ENCODE measurements at places on chromosomes 11 and 22.

DNA sequence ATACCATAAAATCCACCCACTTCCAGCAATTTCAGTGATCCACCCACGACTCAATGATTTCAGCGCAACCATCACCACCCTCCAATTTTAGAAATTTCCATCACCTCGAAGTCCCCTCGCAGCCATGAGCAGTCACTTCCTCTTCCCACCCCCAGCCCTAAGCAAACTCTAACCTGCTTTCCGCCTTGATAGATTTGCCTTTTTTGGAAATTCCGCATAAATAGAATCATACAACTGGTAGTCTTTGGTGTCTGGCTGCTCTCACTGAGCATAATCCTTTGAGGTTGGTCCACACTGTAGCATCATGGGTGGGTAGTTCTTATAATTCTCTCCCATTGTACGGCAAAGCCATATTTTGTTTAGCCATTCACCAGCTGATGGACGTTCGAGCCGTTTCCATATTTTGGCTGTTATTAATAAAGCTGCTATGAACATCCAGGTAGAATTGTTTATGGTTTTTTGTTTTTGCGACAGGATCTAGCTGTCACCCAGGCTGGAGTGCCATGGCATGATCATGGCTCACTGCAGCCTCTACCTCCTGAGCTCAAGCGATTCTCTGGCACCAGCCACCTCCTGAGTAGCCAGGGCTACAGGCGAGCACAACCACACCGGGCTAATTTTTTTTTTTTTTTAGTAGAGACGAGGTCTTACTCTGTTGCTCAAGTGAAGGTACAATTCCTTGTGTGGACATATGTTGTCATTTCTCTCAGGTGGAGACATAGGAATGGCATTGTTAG, 16.0 kb downstream of the PIM3 start:
- no peak for DNase-seq

- no peak for DNase-seq
Measured at GRCh38 chr22:45077286-45077685, 67.5 kb upstream of the PHF21B start.

DNA sequence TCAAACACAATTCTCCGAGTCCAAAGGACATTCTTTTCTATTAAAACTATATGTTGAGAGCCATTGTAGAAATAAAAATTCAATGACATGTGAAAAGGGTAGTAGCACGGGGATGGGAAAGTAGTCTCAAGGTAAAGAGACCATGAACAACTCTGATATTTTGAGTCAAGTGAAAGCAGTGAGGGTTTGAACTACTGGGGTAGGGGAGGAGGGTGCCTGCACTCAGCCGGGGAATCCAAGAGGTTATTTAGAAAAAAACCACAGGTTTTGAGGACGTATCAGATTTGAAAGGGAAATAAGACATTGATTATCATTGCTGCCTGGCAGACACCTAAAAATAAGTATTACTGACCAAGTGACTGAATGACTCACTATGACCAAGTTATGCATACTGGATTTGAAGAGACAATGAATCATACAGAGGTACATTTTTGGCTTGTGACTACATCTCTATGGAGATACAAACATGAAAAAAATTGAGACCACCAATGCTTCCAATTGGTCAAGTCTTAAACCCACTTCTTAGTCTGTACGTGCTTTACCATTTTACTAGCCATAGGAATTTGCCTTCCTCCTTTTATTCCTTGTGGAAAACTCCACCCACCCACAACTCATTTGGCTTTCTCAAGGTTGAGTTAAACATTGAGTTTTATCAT, 2.2 kb upstream of the OR52H1 start:
- DNase-seq, result no peak

DNA sequence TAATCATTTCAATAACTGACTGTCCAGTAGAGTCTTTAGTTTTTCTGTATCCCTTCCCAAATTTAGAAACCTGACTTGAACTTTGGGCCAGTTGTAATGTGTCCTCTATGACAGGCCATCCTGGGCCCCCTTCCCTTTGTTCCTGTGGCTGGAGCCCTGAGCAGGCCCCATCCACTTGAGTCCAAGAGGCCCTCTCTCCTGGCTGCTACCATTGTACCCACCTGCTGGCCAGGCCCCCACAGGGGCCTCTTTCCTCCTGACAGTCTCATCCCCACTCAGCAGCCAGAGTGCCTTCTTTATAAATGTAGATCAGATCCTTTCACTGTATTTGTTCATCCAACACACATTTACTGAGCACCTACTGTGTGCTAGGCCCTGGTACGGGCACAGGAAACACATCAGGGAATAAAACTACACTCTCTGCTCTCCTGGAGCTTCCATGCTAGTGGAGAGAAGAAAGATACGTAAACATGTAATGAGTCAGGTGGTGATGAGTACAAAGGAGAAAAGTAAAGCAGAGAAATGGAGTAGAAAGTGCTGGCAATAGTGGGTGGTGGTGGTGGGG, 2.7 kb upstream of the LRP5 start:
- no peak for DNase-seq

GRCh38 chr11:72583177-72583553, 91.1 kb downstream of the PDE2A start:
- no peak for DNase-seq

- no peak for DNase-seq
Measured at GRCh38 chr11:78541537-78541936, 33.1 kb downstream of the NARS2 start.

DNA sequence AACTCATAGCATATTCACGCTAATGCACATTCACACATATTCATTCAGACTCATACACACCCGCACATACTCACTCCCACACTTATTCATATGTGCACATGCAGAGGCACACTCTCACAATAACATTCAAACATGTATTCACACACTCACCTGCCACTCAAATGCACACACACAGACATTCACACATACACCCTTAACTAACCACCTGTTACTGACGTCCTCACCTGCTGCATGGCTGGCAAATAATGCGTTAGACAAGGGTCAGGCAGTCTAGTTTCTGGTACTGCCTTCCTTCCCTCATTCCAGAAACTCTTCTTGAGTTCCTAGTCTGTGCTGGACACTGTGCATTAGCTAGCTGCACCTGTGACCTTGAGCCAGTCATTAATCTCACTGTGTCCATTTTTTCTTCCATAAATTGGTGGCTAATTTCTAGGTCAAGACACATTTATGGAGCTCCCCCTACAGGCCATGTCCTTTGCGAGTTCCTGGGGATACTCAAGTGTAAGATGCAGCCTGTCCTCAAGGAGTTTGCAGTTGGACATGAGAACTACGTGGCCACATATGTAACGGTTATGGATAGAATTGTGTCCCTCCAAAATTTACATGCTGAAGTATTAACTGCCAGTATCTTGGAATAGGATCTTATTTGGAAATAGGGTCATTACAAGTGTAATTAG, 34.5 kb upstream of the SEZ6L start:
- no peak for DNase-seq

DNA sequence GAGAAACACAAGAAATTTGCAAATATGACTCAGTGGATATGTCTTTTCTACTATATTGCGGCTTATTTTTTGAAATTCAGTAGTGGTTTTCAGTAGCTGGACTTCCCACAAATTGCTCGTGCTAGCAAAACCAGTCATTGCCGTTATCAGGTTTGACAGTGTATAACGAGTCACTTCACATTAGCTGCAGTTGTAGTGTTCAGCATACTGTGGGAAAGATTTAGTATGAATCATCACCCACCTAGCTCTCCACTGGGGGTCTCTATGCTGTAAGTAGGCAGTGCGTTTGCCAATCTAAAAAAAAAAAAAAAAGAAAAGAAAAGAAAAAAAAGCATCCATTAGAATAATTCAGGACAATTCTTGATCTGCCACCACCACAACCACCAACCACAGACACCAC, 1318.9 kb downstream of the LRRC4C start:
- no peak for DNase-seq

DNA sequence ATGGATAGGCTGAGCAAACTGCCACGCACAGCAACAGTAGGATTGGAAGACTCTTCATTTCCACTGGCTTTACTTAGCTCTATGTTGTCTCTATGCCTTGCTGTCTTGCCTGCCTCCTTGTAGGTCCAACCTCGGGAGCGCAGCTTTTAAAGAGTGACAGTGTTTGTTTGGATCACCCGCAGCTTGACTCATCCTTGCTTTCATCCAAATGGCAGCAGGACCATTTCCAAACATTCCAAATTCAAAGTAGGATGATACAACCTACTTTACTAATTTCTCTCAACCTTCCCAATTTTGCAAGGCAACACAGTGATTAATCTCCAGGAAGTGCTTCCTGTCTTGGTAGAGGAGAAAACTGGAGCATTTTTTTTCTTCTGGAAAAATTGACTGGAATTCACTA, at the start of gene MMP3:
TSS of gene MMP3 (minus strand) at position 121 of the 400 bp plus-strand sequence. CDS start at position 58, 63 bp downstream.
- no peak for DNase-seq

GRCh38 chr22:33920197-33920540, at the start of gene LARGE1:
TSS of gene LARGE1 (minus strand) at chr22:33920476.
- no peak for DNase-seq

All from CD14-positive monocyte (primary cell).